Activated CD4-positive, CD25-positive, alpha-beta regulatory T cell treated with anti-CD3 and anti-CD28 coated beads, Interleukin-2, amount 50 U/mL, for 16 hours (primary cell): ENCODE measurements at places on chromosomes 4 and X.

DNA sequence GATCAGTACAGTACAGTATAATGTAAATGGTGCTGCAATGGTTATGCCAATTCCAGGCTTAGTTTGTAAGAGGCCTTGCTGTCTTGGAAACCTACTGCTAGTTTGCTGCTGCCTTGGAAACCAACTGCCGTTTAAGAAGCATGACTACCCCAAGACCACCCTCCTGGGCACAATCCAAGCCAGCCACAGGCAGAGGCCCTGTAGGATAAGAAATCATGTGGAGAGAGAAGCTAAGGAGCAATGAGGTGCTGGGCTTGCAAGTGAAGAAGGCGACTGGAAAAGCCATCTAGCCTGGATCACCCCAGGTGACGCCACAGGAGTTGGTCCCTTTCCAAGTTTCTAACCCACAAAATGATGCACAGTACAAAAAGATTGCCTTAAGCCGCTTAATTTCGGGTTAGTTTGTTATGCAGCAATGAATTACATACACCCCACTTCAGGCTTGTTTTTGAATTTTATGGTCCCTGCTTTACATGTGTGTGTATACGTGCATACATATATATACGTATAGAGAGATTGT, 16.9 kb downstream of the ZFP42 start:
- no peak for DNase-seq

GRCh38 chrX:96379951-96380350, 304.7 kb upstream of the DIAPH2 start:
- DNase-seq, result no peak

GRCh38 chr4:52689096-52689495, 30.0 kb upstream of the USP46 start:
- no peak for DNase-seq

DNA sequence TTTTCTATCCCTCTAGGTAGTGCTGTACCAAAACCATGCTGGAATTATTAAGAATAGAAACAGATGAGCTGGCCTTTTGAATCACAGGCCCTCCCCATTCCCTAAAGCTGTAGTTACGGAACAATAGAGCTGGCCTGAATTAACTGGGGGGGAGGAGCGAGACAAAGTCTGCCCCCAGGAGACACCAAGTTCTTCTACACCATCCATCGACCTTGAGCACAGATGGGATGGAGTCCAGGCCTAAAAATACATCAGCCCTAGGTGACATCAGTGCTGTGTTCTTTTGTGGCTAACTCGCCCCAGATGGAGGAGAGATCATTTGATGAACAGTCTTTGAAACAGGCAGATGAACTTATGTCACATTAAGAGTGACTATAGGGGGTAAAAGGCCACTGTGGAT, 49.6 kb downstream of the LHFPL1 start:
- no peak for DNase-seq

- DNase-seq, result no peak
Measured at GRCh38 chr4:173360587-173361221, 10.1 kb upstream of the SAP30 start.

- DNase-seq, result no peak
Measured at GRCh38 chrX:14038375-14039085, 8.8 kb upstream of the GEMIN8 start.

GRCh38 chrX:132837967-132838366, 120.5 kb downstream of the HS6ST2 start:
- DNase-seq, result no peak

DNA sequence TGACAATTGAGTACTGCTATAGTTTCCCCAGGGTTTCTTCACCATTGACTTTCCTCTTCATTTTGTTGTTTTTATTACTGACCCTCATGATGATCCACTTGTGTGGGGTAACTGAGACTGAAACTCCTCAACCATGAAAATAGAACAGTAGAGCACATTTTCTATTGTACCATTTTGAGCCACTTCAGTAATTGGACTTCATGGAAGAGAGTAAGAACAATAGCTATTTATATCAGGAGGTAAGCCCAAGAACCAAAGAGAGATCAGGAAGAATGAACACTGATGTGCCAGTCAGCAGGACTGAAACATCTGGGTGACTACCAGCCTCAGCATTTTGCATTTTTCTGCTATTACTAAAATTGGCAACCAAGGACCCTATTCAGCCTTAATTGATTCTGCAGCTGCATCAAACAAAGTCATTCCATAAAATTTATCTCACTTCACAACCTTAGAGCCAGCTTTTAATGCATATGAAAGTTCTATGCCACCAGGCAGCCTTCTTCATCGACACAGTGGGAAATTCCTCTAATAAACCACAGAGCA, 151.4 kb downstream of the BANK1 start:
- DNase-seq, result no peak

GRCh38 chr4:185276036-185276435, 66.6 kb downstream of the SNX25 start:
- DNase-seq, result no peak

DNA sequence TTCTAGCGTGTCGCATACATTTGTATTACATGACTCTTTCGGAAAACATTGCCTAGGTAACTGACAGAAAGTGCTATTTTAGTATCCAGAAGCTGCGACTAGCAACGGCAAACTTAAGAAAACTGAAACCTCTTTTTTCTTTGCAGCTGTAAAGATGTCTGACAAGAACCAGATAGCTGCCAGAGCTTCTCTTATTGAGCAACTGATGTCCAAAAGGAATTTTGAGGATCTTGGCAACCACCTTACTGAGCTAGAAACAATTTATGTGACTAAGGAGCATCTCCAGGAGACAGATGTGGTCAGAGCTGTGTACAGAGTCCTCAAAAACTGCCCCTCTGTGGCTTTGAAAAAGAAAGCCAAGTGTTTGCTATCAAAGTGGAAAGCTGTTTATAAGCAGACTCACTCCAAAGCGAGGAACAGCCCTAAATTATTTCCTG, 9.4 kb downstream of the TCEANC start:
- DNase-seq, result no peak

DNA sequence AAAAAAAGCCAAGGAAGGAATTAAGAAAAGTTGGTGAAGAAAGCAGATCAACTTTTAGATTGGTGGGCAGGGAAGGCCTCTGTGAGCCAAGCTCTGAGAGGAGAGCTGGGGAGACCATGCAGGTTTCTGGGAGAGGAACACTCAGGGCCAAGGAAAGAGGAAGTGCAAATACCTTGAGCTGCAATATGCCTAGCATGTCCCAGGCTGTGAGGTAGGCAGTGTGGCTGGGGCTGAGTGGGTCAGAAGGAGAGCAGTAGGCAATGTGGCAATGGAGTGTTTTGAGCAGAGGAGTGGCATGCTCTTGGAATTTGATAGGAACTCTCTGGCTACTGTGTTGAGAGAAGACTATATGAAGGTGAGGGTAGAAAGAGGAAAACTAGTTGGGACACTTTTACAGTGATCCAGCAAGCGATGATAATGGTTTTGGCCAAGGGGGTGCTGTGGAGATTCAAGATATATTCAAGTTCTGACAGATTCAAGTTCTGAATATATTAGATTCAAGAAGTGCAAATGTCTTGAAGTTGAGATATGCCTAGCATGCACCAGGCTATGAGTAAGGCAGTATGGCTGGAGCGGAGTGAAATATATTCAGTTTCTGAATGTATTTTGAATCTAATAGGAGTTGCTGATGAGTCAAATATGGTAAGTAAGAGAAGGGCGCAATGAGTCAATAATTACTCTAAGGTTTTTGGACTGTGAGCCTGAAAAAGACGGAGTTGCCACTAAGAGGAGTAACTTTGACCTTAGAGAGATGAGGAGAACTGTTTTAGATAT, 172.5 kb downstream of the CAMK2D start:
- DNase-seq, result no peak

DNA sequence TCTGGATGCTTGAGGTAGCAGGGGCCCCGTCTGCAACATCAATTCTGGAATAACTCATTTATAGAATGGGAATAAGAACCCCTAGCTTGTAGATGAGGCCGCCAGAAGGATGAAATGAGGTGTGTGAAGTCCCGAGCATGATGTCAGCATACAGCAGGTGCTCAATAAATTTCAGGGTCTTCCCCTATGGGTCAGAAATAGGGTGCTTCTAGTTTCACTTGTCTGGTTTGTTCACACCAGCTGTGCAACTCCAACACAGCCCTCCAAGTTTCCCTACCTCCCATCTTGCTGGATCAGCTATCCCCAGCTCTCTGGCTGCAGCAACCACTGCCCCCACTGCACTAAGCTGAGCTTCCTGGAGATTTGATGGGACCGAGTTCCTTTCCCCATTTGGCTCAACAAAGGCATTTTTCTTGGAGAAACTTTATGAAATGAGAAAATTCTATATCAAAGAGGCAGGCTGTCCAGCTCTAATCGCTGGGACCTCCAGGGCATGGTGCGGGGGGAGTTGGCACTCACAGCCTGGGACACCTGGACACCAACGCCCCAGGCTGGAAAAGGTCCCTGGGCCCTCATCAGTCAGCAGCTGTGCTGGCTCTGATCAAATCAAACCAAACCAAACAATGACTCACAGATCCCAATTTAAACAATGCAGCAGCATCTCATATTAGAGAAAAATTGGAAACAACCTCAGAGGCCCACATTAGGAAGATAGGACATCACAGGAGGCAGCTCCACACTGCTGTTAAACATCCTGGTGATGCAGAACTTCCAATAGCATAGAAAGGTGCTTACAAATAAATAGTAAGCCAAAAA, 13.3 kb downstream of the SLC2A9 start:
- DNase-seq, result no peak

GRCh38 chr4:155248002-155248896, 39.8 kb downstream of the NPY2R start:
- no peak for DNase-seq
